ENCODE measurements at places on chromosomes 12 and 14.

GRCh38 chr12:121634836-121635235 is 8.5 kb downstream of the ORAI1 start:
- no peak for DNase-seq

GRCh38 chr12:57460468-57460784 is 841 bp downstream of the GLI1 start:
- no peak for DNase-seq

DNA sequence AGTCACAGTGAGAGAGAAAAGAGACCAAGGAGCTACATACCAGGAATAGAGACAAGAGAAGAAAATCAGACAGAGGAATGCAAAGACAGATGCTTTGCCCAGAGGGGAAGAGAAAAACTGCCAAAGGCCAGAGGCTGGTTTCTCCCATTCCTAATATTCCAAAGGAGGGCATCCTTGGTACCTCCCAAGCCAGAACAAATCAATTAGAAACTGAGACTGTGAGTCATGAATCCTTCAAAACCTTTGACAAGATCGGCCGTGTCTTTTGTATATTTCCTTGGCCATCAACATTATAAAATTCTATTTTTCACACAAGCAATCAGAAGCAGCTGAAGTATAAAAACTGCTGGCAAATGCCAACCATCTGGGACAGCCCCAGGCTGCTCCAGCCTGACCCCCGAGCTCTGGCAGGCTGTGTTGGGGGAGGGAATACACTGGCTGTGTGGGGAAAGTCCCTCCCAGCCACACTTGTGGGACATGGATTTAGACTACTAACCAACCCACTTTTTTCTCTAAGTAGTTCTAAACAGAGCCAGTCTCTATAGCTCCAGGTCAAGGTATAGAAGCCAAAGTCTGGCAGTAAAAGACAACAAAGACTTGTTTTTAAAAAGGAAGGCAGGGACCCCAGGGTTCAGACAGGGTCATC is 13.7 kb downstream of the POMT2 start:
- no peak for DNase-seq

GRCh38 chr12:98750511-98750910 is 105.4 kb downstream of the APAF1 start:
- no peak for DNase-seq

DNA sequence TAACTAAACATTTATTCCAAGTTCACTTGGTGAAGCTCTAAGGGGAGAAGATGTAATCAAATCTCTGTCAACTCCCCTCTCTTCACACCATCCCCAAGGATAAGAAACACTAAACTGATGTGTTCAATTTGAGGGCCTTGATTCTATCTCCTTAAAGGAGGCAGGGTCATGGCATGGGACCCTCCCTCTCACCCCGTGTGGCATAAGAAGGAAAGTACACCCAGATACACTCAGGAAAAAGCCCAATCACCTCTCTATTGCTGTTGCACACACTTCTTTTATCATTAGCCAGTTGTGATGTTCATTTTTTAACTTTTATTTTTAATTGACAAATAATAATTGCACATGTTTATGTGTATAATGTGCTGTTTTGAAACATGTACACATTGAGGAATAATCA is 35.1 kb downstream of the WASHC3 start:
- DNase-seq = no peak

- DNase-seq = no peak
These were observed 65.9 kb downstream of the ITPR2 start for GRCh38 chr12:26767116-26767515.

DNA sequence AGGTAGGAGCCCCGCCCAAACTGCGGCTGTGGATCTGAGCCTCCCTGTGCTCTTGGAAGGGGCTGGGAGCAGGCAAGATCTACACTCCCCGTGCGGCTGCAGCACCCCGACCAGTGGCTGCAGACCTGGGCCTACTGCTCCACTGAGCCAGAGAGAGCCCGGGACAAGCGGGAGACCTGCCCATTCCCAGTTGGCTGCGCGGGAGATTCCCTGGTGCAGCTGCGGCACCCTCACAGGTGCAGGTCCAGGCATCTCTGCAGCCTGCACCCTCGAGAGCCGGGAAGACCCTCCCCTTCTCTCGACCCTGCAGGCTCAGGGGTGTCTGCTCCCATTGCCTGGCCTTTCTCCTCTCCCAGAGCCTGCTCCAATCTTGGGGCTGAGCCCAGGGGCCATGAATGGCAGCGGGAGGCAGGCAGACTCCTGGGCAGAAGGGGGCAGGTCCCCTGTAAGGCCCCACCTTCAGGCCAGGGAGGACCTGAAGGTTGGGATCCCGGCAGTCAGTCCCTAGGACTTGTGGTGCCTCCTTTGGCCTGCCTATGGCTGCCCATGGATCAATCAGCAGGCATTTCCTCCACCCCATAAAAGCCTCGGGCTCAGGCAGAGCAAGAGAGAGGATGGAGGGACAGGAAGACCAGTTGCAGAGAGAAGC is 8.8 kb upstream of the A2M start:
- no peak for DNase-seq

GRCh38 chr12:12427568-12427967 is 70.7 kb downstream of the BORCS5 start:
- DNase-seq = no peak

- no peak for DNase-seq
These were observed 259.3 kb upstream of the BTG1 start for GRCh38 chr12:92404921-92405320.

GRCh38 chr12:108967869-108968540 is 52.9 kb downstream of the SVOP start:
- DNase-seq = no peak

DNA sequence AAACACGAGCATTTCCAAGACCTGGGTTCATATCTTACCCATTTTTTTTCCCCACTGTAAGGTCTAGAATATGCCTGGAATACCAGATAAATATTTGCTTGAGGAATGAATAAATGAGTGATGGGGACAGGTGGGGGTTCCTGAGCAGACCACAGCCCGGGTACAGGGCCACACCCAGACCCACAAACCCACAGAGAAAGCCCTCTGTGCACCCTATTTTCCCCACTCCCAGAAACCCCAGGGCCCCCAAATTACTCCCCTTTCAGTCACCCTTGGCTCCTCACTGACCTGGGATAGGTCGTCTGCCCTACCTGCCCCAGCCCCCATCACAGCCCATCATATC is 66.5 kb upstream of the DDX11 start:
- no peak for DNase-seq

DNA sequence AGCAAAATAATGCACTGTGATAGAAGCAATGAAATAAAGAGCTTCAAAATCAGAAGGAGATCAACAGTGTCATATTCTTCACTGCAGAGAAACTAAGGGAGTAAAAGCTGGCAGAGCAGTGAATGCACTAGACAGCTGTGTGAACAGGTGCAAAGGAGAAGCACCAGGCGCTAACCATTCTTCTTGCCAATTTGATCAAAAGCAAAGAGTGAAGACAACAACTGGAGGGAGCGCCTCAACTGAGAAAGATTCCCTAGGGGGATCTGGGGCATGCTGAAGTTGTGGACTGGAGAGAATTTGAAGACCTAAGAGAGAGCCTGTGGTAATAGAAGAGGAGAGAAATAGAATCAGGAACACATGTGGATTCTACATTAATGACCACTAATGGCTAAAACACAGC is 50.4 kb upstream of the OVCH1 start:
- no peak for DNase-seq

DNA sequence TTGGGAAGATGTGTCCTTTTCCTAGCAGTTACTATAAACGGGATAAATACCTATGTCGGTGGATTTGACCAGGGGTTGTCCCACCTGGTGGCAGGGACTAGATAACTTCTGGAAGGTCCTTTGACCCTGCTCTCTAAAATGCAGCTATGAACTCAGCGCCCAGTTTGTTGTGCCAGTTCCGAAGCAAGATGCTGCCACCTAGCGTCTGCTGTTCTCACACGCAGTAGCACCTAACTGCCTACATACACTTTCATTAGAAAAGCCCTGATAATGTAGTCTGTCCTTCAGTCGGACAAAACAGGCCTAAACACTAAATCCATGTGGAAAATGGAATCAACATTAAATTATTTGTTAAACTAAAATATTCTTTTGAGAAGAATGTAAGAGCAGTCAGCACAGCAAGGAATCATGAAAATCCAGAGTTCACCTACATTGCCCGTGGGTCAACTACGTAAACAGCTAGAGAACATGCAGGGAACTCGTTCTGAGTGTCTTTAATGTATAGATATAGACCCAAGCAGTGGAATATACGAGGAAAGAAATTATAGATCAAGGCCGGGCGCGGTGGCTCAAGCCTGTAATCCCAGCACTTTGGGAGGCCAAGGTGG is 51.1 kb upstream of the CRACR2A start:
- DNase-seq = peak; percentile 71
